ENCODE measurements at places on chromosomes 11 and 22.

DNA sequence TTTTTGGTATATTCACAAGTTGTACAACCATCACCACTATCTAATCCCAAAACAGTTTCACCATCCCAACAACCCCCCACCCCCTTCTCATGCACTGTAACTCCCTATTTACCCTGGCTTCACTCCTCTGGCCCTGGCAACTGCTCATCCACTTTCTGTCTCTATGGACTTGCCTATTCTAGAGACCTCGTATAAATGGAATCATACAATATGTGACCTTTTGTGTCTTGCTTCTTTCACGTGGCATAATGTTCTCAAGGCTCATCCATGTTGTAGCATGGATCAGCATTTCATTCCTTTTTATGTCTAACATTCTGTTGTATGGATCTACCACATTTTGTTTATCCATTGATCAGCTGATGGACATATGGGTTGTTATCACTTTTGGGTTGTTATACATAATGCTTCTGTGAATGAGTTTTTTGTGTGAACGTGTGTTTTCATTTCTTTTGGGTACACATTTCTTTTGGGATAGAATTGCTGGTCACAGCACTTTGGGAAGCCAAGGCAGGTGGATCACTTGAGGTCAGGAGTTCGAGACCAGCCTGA is 46.1 kb downstream of the GDPD5 start:
- DNase-seq, result no peak

GRCh38 chr11:78474451-78474850 is 56.8 kb upstream of the GAB2 start:
- DNase-seq, result no peak

DNA sequence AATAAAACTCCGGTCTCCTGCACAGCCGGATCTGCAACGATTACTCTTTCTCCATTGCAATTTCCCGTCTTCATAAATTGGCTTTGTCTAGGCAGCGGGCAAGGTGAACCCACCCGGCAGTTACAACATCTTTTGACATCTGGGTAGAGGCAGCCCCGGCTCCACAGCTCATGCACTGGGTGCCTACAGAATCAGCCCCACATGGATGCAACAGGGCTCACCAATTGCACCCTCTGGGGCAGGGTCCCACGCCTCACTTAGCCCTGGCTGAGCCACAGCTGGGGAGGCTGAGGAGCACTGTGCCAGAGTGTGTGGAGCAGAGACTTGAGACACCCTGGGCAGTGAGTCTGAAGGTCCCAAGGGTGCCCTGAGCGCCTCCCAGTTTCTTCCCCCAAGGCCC is 710.2 kb downstream of the TBC1D22A start:
- no peak for DNase-seq

GRCh38 chr22:41801886-41802285 is 1.4 kb downstream of the CCDC134 start:
- no peak for DNase-seq

GRCh38 chr22:17639247-17639741 is 737 bp downstream of the BCL2L13 start:
- DNase-seq, result no peak

GRCh38 chr11:47941907-47942558 is 38.3 kb upstream of the PTPRJ start:
- DNase-seq, result no peak

- no peak for DNase-seq
Observed at GRCh38 chr11:86910592-86910991, 44.6 kb downstream of the FZD4 start.

GRCh38 chr11:76051937-76052336 is 154.4 kb downstream of the WNT11 start:
- no peak for DNase-seq

DNA sequence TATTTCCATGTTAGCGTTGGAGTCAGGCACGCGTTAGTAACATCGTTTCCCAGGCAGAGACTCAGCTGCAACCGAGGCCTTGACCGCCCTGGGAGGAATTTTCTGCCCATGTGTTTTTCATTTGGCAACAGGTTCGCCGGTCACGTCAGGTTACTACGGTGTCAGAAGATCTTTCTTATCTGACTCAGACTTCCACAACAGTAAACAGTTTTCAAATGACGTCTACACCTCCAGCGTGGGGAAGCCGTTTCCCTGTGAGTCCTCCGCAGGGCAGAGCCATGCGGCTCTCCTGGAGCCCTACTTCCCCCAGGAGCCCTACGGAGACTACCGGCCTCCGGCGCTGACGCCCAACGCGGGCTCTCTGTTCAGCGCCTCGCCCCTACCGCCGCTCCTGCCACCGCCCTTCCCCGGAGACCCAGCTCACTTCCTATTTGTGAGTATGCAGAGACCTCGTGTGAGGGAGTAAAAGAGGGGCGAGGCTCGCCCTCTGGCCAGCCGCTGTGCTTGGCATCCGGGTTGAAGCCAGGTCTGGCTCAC is 14.3 kb upstream of the POU2AF3 start:
- DNase-seq, result no peak

DNA sequence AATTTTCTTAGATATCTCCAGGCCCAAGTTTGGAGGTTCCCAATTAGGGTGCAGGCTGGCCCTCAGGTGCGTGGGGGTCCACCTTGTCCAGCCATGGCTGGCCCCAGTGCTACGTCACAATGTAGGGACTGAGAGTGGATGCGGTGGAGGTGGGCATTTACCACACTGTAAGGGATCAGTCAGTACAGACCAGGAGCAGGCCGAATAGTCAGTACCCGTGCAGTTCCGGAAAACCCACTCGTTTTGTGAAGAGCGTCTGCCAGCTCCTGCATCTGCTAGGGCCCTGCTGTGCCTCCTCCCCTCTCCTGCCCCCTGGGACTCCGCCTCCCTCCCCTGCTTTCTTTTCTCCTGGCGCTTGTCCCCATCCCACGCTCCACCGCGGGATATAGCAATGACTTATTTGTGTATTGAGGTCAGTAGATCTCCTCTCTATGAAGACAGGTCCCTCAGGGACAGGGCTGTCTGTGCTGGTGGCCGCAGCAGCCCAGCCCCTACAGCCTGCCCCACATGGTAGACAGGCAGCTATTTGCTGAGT is 50.4 kb upstream of the SEPTIN5 start:
- no peak for DNase-seq

Data from stimulated activated CD8-positive, alpha-beta memory T cell treated with anti-CD3 and anti-CD28 coated beads, Interleukin-4, amount 100 ng/mL, for 4 hours (primary cell).